Retina (tissue), 1 donor: ENCODE measurements at places on chromosomes 2 and 18.

- DNase-seq = no peak
Observed at GRCh38 chr18:23798249-23798648, 109.0 kb downstream of the LAMA3 start.

- DNase-seq = no peak
Observed at GRCh38 chr2:238866656-238867277, 18.9 kb downstream of the TWIST2 start.

DNA sequence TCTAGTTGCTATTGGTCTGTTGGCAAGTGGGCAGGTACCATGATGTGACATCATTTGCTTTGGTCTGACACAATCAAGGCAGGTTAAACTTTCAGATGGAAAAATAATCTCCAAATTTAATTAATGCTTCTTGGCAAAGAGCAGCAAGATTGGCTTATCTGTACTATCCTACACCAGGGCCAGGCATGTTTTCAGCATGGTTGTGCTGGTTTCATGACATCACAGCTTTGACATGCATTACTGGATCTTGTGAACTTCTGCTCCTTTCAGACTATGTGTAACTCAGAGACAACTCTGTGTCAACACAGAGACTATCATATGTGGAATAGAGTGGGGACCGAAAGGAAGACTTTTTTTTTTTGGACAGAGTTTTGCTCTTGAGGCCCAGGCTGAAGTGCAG, 520.5 kb downstream of the TDRD15 start:
- no peak for DNase-seq

DNA sequence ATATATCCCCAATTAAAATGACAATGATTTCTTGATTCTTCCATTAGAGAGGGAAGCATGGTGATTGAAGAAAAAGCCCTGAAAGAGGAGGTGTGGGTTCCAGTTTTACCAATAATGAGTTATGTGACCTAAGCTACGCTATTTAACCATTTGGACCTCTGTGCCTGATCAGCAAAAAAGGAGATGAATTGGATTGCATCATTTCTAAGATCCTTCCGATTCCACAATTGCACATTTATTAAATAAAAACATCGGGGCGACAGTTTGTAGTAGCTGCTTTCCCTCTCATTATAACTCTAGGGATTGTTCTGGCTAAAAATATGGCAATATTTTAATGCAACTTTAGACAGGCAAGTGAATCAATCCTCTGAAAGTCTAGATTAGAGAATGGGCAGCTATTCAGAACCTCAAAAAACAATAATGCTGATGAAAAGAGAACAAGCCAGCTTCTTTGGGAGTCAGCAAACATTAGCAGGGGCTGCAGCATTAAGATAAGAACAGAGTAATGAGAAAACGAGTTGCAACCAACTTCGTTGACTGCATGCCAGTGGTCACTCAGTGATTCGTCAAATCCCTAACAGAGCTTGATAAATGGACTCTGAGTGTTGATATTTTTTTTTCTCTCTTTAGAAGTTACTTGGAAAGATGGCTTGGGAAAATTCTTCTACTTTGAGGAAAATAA, 301.2 kb downstream of the AGPS start:
- DNase-seq = no peak

GRCh38 chr2:213232649-213233437, 51.4 kb upstream of the SPAG16 start:
- DNase-seq = peak; percentile 52

- peak; percentile 64 for DNase-seq
Observed at GRCh38 chr2:205721057-205721449, 38.8 kb downstream of the NRP2 start.

DNA sequence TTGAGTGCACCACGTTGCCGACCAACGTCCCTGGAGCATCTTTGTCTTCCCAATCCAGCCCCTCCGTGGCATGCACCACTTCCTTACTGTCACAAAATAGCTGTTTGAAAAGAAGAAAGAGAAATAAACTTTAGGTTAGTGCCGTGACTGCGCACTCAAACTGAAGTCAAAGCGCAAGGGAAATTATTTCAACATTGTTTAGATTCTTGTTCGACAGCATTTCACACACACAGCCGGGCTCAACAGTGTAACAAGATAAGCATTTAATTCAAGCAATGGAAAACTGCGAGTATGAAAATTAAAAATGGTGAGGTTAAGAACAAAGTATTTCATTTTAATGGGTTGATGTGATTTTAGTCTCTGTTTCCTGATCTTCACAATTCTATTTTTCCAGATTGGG, 108.6 kb downstream of the NXPH2 start:
- no peak for DNase-seq

DNA sequence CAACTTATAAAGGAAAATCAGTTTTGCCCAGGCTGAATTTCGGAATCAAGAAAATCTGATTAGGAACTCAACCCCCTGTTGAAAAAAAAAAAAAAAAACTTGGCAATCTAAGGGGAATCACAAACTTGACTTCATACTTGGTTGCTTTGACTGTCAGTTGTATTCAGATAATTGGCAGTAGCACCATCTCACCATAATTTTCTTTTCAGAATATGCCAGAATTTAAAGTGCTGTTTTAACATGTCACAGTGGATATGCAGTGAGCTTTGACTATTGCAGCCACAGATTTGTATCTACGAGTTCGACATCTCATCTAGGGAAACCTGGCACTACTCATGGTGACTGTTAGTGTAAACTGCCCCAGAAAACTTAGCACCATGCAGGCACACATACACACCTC, 761.4 kb upstream of the KLHL29 start:
- DNase-seq = no peak
